ENCODE measurements at places on chromosomes 11 and 22. TPM values are rescaled to one million over a fixed set of nuclear protein-coding genes. Genes with fewer than 3 reads are reported as not detected.

GRCh38 chr22:32517488-32517887 lies 42.9 kb downstream of the FBXO7 start:
- no peak for DNase-seq

DNA sequence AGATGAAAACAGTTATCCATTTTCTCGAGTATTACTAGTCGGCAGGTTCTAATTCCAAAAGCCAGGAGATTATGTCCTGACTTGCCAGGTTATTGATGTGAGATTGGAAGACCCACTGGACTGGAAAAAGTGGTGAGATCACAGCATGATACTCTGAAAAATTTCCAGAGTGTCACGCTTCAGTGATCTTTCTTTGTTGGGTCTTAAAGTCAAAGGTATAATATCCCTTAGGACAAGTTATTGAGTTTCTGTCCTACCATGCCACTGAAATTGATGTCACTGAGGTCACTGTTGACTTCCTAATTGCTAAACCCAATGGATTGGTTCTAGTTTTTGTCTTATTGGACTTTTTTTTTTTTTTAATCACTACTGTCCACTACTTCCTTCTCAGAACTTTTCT lies 104.5 kb upstream of the GRAMD1B start:
- no peak for DNase-seq

Gene NRXN2
- not detected for total RNA-seq

DNA sequence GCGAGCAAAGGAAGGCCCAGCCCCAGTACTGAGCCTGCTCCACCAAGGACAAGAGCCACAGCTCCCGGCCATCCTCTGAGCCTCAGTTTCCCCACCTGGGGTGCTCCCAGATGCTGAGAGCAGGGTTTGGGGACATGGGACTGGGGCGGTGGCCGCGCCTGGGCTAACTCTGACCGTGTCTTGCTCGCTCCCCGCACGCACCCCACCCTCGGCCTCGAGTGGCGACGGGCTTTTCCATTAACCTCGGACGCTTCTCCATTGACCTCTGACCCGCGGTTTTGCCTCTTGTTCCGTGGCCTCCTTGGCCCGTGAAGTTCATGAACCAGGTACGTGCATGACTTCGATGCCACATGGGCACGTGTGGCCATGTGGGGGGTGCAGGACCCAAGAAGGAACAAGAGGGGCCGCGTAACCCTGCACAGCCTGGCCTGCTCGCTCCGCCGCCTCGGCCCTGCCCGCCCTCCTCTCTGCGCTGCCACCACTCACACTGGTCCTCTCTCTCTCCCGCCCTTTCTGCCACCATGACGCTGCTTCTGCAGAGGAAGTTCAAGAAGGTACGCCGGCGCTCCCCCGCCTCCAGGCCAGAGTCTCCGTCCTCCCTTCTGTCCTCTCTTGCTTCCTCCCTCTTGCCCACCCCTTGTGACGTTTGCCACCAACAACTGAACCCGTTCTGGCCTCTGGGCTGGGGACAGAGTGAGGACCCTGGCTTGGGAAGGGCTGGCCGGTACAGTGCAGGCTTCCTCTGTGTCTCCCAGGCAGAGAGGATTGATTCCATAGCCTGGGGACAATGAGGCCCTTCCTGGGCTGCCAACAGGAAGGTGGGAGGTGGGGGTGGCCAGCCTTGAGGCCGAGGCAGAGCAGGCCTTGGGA lies 6.9 kb downstream of the TNNT3 start:
- DNase-seq, result no peak

- peak; percentile 25 for DNase-seq
Measured at GRCh38 chr11:63862923-63863322, 24.0 kb downstream of the MARK2 start.

DNA sequence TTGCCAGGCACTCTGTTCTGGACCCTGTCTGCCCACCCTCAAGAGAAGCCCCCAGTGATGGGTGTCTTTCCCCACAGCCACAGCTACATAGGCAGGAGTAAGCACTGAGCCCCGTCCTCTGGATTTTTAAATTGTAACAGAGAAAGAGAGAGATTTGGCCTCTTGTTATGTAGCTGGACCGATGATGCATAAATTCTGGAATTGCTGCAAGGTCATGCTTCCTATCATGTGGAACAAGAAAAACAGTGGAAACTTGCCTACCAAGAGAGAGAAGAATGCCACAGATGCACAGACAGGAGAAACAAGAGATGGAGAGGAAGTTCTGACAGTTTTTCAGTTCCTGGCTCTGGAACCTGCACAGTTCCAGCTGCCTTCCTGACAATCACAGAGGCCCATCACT lies 150.2 kb downstream of the ETS1 start:
- peak; percentile 77 for DNase-seq

Gene NDUFC2
- 105 TPM for total RNA-seq

Gene ACTN3
- total RNA-seq, result 0.14 TPM

Gene CHADL
- 1.1 TPM for total RNA-seq

DNA sequence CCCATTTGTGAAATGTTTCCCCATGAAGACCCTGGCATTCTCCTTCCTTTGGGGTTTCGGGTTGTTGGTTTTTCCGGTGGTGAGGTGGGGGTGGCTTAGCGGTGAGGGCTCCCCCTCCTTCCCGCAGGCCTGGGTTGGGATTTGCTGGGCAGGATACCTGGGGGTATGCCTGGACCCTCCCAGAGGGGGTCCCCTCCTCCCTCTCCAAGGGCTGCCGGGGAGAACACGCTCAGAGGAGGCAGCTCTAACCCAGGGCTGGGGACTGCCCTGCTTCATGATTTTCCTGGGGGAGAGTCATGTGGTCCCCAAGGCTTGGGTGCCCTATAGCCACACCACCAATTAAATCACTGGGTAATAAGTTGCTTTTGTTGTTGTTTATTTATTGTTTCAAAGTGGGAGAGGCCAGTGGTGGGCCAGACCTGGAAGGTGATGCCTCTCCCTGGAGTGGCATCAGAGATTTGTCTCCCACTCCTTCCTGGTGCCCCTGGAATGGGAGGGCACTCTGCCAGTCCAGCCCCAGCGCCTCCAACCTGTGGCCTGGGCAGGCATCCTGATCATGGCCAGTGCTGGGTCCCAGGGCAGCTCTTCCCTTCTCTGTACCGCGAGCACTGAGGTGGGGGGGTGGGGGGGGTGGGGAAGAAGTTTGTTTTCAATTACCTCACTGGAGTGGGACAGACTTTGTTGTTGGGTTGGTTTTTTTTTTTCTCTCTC lies 1.3 kb upstream of the CLCF1 start:
- DNase-seq, result no peak

GRCh38 chr22:49371325-49372110 lies 456.2 kb downstream of the BRD1 start:
- no peak for DNase-seq

DNA sequence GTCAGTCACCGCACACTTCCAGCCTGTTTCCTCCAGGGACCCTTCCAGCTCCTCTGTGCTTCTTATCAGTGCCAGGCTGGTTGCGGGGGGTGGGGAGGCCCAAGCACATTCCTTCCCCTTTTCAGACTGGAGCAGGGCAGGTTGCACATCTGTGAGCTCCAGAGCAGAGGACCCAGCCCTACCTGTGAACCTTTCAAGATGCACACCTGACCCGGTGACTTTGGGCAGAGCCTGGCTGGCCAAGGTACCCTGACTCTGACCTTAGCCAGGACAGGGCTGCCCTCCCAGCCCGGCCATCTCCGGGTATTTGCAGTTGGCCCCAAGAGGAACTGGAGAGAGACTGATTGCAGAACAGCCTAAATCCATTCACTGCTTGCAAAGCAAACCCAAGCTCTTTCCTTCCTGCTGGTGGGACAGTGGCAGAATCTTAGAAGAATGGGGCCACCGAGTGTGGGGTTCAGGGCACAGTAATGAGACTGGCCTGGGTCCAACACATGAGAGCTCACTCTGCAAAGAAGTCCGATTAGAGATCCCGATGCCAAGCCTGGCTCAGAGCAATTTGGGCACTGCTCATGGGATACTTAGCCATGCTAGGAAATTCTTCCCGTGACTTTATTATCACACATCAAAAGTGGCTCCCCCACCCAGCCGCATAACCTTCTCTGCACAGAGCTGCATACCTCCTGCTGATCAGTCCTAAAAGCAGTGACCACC lies 64.7 kb upstream of the CCND1 start:
- no peak for DNase-seq

DNA sequence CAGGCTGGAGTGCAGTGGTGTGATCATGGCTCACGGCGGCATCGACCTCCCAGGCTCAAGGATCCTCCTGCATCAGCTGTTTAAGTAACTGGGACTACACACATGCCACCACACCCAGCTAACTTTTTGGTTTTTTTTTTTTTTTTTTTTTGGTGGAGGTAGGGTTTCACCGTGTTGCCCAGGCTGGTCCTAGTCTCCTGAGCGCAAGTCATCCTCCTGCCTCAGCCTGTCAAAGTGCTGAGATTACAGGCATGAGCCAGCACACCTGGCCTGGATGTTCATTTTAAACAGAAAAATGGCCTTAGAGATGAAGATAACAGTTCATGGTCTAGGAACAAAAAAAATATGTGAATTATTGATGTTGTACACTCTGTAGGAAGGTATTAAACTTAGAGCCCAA lies 13.6 kb upstream of the SLC25A18 start:
- DNase-seq, result no peak

Gene CENATAC
- 21.6 TPM for total RNA-seq

Gene NF2
- 103 TPM for total RNA-seq

DNA sequence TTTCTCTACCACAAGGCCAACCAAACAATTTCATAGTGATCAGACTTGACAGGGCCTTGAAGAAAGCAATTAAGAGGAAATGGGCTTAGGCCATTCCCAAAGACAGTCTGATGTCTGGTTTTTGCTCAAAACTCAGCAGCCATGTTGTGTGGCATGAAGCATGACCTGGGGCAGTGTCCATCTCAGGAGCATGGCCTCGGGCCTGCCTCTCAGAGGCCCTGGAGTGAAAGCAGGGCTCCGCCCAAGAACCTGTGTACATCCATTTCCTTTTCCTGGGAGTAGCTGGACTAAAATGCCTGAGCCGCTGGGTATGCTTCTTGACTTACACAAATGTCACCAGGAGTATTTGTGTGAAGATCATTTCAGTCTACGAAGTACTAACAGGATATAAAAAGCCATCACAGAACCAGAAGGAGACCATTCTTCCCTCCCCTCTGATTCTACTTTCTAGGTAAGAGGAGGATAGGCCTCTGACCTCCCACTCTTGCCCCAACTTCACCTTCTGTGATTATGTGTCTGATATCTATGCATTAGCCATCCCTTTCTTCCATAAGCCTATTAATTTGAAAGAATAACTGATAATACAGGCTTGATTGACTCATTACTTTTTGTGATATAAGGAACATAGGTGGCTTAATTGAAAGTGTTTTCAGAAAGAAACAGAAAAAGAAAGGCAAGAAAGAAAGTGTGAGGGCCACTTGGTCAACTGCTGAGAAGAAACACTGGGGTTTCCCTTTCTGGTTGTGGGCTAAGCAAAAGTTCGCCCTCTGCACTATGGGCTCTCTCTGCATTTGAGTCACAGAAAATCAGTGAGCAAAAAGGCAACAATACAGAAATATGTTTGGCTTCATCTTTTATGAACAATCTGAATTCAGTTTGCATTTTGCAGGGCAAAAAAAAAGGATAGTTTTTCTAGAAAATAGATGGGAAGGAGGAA lies 188.6 kb upstream of the MTMR2 start:
- DNase-seq, result peak; percentile 29

Gene RFPL2
- not detected for total RNA-seq

DNA sequence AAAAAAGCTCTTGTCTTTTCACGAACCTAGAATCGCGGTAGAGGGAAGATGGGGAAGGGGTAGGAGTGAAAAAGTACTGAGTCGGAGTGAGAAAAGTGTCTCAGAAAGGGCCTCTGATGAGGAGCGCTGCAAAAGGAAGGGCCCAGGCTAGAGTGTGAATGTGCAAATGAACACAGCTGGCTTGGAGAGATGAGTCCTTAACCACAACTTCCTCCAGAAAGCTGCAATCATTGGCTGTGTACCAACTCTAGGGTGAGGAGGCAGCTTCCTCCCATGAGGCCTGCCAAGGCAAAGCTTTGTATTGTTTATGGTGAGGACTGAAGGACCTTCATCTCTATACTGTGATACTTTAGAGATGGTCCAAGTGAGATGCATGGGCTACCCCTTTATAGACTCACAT lies 566.9 kb upstream of the ANO5 start:
- no peak for DNase-seq

DNA sequence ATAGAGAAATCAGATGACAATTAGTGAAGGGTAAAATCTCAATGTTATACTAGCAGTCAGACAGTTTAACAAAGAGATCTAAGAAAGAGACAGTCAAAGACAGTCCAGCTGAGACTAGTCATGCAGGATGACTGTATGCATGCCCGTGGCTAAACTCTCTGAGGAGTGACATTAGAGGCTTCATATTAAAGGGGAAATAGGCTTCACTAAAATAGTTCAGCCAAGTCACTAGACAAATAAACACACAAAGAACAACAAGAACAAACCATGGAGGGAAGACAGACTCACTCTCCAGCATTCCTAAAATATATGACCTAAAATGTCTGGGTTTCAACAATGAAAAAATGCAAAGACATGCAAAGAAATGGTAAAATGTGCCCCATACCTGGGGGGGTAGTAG lies 18.6 kb upstream of the APLNR start:
- DNase-seq, result no peak

DNA sequence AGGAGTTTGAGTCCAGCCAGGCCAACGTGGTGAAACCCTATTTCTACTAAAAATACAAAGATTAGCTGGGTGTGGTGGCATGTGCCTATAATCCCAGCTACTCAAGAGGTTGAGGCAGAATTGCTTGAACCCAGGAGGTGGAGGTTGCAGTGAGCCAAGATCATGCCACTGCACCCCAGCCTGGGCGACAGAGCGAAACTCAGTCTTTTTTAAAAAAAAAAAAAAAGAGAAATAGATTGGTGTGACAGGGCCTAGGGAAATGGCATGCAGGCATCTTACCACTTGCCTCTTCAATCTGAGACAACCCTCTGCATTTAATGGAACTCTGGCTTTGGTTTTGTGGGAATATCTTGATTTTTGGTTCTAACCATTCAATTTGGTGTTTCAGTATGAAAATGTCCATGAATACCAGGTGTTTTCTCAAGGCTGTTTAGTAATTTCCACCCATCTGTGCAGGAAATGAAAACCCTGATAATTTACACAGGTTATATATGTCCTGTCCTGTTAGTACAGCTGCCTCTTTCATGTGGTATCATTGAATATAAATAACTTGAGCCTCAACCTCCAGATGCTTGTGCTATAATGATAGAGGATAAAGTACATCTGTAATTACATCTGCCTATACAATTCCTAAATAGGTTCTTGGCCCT lies 8.4 kb downstream of the XBP1 start:
- DNase-seq, result peak; percentile 16

DNA sequence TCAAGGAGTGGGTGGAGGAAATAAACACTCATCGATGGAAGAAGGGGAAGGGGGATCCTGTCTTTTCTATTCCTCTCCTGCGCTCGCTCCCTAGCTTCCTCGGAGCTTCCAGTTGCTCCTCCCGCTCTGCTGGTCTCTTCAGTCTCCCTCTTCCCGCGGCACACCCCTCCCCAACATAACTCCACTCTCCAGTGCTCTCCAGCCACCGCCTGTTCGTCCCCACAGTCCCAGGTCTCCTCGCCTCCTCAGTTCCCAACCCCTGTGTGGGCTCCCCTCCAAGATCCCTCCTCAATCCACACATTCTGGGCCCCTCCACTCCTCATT lies 438 bp downstream of the ZW10 start:
- peak; percentile 53 for DNase-seq
